ENCODE measurements at places on chromosomes 1 and 21.

GRCh38 chr1:33713058-33713877, 150.6 kb upstream of the HMGB4 start:
- DNase-seq: no peak

DNA sequence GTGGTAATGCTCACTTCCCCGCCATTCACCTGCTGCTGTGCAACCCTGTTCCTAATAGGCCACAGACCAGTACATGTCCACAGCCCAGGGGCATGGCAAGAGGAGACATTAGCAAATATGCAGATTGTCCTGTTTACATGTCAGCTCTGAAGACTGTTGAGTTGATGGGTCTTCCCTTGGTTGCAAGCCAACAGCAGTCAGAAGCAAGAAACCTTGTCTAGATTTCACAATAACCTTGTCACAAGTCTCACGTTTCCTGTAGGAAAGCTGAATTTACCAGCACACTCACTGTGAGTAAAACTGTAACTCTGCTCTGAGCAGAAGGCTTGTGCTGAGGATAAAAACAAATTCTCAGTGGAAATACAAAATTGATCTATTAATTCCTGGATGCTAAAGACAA, 195.1 kb downstream of the HLX start:
- DNase-seq: no peak

DNA sequence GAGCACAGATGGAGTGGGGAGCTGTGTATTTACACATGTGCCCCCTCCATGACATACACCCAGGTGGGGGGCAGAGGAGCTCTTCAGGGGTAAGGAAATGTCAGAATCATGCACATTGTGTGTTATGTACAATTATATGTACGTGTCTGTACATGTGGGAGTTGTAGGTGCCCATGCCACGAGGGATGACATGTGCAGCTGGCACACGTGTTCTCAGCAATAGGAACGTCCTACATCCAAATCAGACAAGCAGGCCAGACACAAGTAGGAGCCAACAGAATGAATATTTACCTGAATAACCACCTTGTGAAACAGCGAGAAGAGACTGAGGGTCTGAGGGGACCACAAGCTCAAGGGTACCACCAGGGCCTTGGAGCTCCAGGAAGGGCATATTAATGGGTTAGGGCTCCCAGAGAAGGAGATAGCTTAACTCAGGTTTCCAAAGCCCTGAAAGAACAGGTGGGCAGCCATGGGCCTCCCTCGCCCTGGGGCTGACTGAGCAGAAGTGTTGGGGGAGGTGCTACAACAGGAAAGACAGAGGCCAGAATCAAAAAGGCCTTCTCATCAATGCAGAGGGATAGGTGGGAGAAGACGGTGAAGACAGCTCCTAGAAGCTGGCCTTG, 3.2 kb downstream of the COL16A1 start:
- no peak for DNase-seq

DNA sequence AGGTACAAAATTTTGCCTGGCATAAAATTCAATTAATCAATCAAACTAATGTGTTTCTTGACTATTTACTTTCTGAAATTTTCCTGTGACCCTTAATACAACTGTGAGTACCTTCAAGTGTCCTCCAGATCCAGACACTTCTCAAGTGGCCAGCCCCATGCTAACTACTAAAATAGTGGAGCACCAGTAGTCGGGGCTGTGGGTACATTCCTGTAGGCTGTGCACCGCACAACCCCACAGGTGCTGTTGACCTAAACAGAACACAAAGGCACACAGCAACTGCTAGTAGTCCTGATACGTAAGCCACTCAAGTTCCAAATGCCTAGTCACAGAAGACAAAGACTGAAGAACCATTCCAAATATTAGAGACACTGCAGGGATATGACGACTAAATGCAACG, 36.6 kb downstream of the TMEM50B start:
- no peak for DNase-seq
